ENCODE measurements at places on chromosomes 16 and 17.

GRCh38 chr16:87502308-87502969 lies 9.6 kb upstream of the ZCCHC14 start:
- no peak for DNase-seq

GRCh38 chr16:28491230-28491969 lies 474 bp downstream of the CLN3 start:
- DNase-seq: peak; percentile 13

DNA sequence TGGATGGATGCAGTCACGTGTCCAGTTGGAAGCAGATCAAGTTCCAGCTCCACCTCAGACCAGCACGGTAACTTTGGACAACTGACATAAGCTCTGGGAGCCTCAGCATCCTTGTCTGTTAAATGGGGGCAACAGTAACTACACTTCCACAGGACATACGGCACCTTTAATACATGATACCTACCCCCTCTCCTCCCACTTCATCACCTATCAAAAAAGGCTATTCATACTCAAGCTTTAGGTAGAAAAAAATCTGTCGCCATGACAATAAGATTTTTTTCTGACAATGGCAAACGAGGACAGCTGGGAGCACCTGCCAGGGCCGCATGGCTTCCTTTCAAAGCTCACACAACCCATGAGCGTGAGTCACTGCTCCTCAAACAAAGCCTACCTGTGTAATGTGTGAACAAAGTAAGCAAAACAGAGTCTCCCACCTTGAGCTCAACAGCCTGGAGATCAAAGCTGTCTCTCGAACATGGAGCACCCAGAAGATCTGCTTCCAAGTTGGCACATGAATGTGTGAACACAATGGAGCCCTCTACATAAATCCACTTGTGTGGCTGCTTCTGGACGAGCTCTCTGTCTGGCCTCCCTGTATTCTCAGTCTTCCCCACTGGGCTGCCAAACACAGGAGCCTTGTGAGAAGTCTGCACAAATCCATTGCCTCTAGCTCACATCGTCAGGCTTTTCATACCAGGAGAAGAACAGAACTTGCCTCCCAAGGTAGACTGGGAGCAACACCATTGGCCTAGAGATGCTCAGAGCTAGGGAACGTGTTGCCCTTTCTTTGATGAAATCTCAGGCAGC lies 459.7 kb downstream of the SOX9 start:
- DNase-seq: no peak

- no peak for DNase-seq
These were observed 6.1 kb upstream of the PDP2 start for GRCh38 chr16:66874079-66874775.

DNA sequence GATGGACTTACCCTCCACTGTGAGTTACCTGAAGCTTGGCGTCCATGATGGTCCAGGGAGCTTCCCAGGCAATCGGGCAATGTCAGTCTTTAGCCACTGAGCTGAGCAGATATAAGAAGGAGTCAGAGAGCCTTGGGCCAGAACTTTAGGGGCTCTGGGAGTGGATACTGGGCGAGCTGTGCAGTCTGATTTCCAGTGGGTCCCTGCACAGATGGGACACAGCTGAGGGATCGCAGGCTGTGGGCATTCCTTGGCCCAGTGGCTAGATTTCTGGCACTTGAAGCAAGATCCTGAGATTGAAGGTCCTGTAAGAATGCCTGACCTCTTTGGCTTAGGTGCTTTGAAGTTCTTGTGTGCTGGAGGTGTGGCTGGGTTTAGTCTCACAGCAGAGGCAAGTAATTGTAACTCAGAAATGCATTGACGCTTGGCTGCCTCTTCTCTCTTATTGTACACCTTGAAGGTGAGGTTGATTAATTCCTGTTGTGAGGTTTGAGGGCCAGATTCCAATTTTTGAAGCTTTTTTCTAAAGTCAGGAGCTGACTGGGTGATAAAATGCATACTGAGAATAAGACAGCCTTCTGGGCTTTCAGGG lies 2283.8 kb downstream of the TP53TG3F start:
- DNase-seq: no peak

DNA sequence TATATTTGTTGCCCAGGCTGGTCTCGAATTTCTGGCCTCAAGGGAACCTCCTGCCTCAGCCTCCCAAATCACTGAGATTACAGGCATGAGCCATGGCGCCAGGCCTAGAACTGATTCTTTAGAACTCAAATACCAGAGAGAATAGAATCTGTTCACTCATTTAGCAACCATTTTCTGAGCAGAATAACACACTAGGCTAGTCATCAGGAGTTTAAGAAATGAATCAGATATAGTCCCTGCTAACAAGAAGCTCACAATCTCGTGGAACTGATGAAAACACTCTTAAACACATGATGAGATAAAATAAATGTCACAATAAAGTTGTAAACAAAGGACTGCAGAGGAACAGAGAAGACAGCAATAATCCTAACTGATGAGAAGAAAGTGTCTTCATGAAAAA lies 55.8 kb upstream of the ADCY9 start:
- no peak for DNase-seq

DNA sequence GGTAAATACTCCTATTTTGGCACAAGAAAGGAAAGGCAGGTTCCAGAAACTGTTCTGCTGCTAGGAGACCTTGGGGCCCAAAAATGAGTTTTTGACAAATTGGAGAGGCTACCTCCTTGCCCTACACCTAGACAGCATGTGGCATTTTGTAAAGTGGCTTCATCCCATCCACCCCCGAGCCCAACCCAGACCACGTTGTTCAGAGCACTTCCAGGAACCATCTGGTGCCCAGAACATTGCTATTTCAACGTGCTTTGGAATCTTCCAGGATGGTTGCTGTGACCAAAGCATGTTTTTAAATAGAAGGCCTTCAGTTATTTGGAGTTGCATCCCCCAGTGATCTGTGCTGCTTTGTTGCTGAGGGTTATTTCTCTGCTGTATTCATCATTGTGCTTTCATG lies 116.3 kb upstream of the TOM1L1 start:
- no peak for DNase-seq

DNA sequence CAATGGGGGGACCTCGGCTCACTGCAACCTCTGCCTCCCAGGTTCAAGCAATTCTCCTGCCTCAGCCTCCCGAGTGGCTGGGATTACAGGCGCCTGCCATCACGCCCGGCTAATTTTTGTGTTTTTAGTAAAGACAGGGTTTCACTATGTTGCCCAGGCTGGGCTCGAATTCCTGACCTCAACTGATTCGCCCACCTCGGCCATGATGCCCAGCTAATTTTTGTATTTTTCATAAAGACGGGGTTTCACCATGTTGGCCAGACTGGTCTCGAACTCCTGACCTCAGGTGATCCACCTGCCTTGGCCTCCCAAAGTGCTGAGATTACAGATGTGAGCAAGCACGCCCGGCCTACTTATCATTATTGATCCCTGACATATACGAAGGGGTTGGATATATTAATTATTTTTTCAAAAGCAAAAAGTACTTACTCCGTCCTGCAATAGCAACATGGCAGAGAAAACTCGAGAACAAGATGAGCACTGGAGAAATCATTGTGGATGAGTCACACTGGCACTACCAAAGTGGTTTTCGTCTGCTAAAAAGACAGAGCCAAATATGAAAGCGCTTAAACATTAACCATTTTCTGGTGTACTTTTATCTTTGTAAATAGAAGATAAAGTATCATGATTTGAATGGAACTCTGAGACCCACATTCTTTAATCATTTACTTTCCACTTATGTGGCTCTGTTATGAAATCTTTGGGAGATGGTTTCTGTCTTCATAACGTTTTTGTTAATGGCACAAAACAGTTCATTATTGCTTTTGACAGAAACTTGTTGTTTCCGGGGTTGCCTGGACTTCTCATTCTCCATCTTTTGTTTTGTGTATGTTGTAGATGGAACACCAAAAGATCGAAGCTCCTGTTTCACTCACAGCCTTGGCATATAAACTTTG lies at the start of gene APOH:
Gene APOH (minus strand): TSS at position 529 of the 896 bp plus-strand sequence. CDS start 36 bp downstream, at position 493.
- no peak for DNase-seq

GRCh38 chr16:56915336-56916119 lies 16.4 kb upstream of the HERPUD1 start:
- DNase-seq: no peak

GRCh38 chr17:28916302-28916934 lies 13.5 kb upstream of the DHRS13 start:
- DNase-seq: peak; percentile 53

DNA sequence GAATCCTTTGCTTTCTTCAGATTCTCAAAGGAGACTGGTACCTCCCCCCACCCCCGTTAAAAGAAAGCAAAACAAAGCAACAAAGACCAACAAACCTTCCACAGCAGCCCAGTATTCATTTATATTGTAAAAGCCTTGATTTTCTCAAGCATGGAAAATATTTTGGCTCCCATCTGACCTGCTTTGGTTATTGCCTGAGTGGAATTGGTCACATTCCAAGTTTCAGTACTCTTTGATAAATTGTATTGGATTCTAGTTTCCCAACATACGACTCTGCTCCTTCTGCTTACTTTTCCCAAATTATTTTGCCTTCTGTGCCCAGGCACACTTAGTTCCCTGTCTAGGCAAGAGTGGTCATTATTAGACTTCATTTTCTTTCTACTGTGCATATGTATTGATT lies 1.3 kb downstream of the ABCC11 start:
- DNase-seq: no peak

- DNase-seq: no peak
These were observed 20.7 kb downstream of the CNTNAP4 start for GRCh38 chr16:76297941-76298340.

GRCh38 chr17:28524476-28525424 lies 18.6 kb downstream of the FOXN1 start:
- DNase-seq: no peak

DNA sequence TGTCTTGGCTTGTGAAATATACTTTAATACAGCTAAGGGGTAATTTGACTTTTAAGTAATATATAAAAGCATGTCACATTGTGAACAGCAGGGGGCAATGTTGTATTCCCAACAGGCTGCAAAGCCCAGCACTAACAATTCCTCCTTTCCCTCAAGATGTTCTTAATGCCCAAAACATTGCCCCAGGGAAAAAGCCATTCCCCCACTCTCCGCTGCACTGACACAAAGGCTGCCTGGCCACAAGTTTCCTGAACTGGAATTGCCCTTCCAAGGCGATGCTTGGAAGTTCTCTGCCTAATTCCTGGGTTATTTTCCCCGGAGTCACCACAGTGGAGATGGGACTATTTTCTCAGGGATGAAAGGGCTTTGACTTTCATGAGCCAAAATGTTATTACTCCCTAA lies 27.2 kb downstream of the CLEC16A start:
- DNase-seq: peak; percentile 62

- DNase-seq: peak; percentile 19
These were observed 25.0 kb downstream of the MRC2 start for GRCh38 chr17:62652251-62653001.

- DNase-seq: no peak
These were observed 204.3 kb downstream of the RAB11FIP4 start for GRCh38 chr17:31595666-31596381.

DNA sequence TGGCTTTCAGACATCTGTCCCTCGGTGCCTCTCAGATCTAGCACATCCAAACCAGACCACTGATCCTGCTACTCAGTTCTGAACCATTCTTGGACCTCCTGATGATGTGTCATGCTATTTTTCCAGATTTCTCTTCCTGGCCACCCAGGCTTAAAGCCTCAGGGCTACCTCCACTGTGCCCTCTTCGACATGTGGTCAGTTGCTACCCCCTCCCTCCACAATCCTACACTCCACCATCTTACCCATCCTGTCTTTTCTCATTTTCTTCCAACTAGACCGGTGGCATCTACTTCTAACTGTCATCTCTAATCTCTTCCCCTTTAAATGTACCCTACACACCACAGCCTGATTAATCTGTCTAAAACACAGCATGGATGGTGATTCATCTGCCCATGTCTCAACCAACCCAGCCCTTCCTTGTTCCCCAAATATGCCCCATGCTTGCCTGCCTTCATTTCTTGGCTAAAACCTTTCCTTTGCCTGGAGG lies 478.6 kb downstream of the SLC39A11 start:
- no peak for DNase-seq

- DNase-seq: no peak
These were observed 40.5 kb downstream of the CEP95 start for GRCh38 chr17:64547319-64547718.

DNA sequence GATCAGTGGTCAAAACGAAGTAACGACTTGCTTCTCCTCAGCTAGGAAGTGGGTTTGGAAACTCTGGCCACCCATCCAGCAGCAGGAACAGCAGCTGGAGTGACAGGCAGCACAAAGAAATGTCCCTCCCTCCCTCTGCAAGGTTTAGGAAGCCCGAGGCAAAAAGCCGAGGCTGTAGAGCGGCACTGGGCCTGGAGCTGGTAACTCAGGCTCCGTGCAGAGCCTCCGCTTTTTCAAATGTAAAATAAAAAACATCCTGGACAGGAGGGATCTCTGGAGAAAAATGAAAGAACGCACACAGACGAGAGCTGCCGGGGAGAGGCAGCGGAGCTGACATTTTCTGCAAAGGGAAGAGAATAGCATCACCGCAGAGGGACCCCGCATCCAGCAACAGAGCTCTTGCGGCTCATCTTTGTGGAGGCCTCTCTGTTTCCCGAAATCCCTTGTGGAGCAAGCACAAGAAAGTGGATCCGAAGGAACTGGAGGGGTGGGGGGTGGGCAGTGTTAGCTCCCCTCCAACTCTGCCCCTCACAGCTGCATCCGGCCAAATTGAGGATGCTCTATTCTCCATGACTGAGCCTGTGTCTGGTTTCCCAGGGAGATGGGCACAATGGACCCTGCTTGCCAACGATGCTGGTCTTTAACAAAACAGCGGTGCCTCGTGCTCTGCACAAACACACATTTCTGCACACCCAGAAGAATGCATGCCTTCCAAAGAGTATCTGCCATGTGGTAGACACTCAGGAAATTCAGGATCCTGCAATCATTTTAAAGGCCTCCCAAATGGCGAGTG lies 335.5 kb upstream of the ZFHX3 start:
- DNase-seq: no peak

- DNase-seq: no peak
These were observed 57.9 kb upstream of the C17orf78 start for GRCh38 chr17:37317867-37318266.

GRCh38 chr16:56789360-56789759 lies 59.4 kb downstream of the NUP93 start:
- no peak for DNase-seq

GRCh38 chr17:56358651-56359050 lies 205.4 kb downstream of the ANKFN1 start:
- no peak for DNase-seq

GRCh38 chr16:72715267-72715666 lies 332.7 kb downstream of the ZFHX3 start:
- DNase-seq: no peak

DNA sequence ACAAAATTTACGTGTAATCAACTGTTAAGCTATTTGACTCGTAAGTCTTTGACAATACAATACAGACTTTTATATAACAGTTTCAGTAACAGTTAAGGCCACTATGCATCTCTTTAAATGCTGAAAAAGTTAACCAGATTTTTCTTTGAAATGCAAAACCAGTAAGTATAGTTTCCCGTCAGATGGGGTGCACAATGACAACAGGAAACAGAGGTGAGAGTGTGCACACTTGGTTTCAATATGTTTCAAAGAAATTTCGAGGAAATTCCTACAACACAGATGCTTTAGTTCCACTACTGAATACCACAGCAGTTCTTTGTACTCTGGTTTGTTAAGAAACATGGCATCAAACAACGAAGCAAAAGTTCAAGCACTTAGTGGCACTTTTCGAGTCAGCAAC lies 48.4 kb downstream of the RNF157 start:
- peak; percentile 88 for DNase-seq

Measured in CD4-positive, alpha-beta T cell treated with Interleukin-15 for 4 hours (primary cell).